GM12891 (cell line): ENCODE measurements at places on chromosomes 5 and 9.

DNA sequence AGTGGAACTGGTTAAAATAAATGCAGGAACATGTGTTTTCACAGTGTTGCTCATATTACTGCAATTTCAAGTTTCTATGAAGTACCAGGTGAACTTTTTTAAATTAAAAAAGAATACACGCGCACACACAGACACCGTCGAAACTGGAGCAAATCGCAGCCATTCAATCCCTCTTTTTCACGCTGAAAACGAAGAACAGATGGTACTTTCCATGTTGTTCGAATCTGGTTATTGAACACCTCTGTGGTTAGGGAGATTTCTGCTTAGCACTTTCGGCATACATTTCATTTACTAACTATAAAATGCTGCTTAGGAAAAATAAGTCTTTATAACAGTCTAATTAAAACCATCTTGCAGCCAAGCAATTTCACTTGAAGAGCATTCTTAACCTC lies 6.8 kb downstream of the ZNF608 start:
- no peak for DNase-seq

DNA sequence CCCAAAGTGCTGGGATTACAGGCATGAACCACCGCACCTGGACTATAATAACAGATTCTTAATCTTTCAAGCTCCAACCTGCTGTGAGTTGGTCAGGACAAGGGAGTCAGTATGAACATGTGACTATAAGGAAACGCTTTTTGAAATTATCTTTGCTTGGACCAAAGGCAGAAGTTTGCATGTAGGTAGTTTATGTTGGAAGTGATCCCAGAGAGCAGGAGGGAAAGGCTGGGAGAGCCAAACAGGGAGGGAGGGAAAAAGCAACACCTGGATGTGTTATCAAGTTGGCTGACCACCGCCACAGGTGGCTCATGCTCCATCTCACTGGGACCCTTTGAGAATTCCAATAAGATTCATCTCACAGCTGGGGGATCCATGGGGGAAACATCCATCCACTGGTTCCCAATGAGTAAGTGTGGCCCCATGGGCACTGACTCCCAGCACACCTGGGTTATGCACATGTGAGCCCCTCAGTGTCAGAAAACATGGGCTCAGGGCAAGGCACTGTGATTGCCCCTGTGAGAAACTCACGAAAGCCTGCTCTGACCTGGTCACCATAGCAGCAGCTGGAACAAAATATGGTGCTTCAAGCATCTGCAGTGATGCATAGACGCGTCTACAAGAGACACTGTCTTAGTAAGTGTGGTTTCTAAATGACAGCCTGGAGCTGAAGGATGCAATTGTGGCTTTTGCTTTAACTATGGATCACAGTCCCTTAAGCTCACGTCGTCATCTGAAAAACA lies 62.1 kb downstream of the ARSB start:
- DNase-seq, result no peak

DNA sequence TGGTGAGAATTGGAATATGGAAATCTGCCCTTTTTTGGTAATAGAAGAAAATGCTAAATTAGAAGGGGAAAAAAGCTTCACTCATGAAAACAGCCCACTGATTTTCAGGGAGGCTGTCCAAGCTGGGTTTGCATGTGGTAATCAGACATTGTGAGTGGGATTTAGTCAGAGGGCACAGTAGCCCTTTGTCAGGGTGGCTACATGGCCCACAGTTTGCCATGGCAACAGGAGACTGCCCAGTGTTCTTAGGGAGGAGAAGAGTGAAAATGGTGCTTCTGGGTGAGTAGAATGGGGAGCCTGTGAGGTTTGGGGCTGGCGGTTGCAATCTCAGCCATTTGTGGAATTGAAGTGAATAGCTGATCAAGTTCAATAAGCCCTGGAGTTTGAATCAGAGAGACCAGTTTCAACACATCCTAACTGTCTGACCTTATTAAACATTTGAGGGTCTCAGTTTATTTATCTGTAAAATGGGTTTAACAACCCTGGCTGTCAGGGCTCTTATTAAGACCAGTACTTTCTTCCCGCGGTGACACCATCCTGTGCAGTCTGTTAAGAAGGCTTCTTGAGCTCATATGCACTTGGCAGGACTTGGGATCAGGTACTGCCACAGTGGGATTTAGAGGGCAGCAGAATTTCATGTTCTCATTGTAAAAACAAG lies 107.6 kb upstream of the TNC start:
- no peak for DNase-seq

DNA sequence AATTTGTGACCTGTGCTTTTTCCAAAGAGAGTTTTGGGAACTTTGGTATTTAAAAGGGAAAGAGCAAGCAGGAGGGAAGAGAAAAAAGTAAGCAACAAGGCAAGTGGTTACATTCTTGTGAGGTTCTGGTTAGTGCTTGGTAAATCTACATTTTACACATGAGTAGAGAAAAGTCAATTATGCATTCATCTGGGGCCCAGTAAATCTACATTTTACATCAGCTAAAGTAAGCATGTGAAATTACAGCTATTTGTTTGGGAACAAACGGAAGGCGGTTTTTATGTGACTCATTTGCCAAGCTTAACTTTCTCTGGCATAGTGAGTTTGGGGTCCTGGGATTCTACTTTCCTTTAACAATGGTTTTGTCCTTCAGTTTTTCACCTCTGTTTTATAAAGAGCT lies 102.2 kb downstream of the SNX18 start:
- no peak for DNase-seq

DNA sequence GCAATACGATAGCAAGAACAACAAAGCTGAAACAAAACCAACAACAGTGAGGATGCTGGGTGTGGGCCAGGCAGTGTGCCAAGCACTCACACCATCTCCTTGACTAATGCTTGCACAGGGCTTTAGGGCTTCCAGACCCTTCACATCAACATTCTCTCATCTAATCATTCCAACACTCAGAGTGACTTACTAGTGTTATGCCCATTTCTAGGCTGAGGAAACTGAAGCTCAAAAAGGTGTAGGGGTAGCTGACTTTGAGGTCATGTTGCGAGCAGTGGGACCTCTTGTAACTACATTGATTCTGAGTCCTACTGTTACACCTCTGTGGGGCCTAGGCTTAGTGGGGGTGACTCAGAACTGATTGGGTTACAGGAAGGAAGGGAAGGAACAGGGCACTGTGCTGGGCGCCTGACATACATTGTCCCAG lies 9.7 kb downstream of the ANGPTL2 start:
- no peak for DNase-seq

GRCh38 chr5:171168171-171168570 lies 140.9 kb upstream of the TLX3 start:
- no peak for DNase-seq

GRCh38 chr5:175872287-175873087 lies 1.1 kb downstream of the CPLX2 start:
- DNase-seq, result no peak

GRCh38 chr9:116628716-116629115 lies 58.4 kb upstream of the TRIM32 start:
- no peak for DNase-seq

GRCh38 chr5:138632900-138633489 lies 57.8 kb upstream of the HSPA9 start:
- DNase-seq, result peak; percentile 15

- no peak for DNase-seq
These were observed 2.7 kb downstream of the GZMA start for GRCh38 chr5:55104946-55105701.

DNA sequence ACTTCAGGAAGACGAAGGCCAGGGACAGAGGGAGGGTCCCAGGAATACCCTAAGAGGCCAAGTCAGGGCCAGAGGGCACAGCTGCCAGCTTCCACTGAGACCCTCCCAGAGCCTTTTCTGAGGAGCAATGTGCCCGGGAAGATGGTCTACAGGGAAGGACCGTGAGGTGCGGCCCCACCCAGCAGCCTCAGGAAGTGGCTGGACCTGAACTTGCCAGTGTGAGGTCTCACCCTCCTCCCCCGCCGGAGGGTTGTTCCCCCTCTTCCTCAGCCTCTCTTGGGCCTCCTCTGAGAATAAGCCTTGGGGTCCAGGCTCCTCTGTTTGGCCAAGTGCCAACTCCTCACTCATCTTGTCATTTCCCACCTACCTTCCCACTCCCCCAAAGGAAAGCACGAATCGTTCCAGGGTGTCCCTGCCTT lies 13.4 kb upstream of the SLC25A51 start:
- no peak for DNase-seq

GRCh38 chr5:84862132-84862531 lies 477.5 kb upstream of the EDIL3 start:
- no peak for DNase-seq

DNA sequence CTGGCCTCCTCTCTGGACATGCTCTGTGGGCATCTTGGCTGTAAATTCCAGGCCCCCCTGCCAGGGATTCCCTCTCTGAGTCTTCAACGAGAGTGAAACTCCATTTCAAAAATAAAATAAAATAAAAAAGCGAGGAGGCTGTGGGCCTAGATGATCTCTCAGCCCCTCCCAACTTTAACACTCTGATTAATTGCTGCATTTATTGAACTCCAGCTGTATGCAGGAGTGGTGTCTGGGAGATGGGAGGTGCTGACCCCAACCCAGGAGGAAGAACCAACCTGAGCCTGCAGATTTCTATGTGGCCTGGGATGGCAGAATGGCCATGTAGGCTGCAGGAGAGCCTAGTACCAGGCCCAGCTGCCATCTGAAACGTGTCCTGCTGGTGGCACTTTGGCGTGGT lies 154.5 kb upstream of the IER5L start:
- DNase-seq, result no peak

- no peak for DNase-seq
These were observed 15.0 kb downstream of the STK10 start for GRCh38 chr5:172172912-172173563.

- DNase-seq, result no peak
These were observed 58.1 kb downstream of the PTCH1 start for GRCh38 chr9:95458666-95459065.

- no peak for DNase-seq
These were observed 154.2 kb upstream of the HMHB1 start for GRCh38 chr5:143657647-143658285.

DNA sequence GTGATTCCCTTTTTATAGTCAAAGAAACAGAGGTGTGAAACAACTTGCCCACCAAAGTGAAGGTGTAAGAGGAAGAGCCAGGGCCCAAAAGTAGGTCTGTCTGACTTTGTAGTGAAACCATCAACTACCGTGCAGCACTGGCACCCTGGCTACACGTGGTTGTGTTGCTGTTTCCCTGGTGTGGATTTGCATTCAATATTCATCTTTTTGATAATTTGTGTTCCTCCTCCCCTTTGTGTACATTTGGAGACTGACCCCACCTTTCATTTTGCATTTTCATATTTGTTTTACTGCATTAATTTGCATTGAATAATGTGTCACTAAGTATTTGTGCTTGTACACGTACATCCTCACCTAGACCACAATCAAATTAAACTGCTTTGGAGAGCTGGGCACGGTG lies 873.8 kb upstream of the WWC1 start:
- no peak for DNase-seq

GRCh38 chr9:107100591-107100990 lies 182.5 kb upstream of the RAD23B start:
- DNase-seq, result no peak

GRCh38 chr5:102581011-102581410 lies 82.2 kb upstream of the SLCO6A1 start:
- no peak for DNase-seq

- DNase-seq, result no peak
These were observed 150.8 kb upstream of the ADCY2 start for GRCh38 chr5:7245121-7245651.

- DNase-seq, result no peak
These were observed 360.2 kb downstream of the DEPDC1B start for GRCh38 chr5:60339691-60340201.

GRCh38 chr9:137188490-137189296 lies at the start of the genes ANAPC2 and SSNA1:
ANAPC2 (minus strand) TSS chr9:137188560; CDS start chr9:137188532, 28 bp downstream.
SSNA1 (plus strand) TSS chr9:137188676; CDS start chr9:137188727, 51 bp downstream.
- peak; percentile 97 for DNase-seq

GRCh38 chr5:89595056-89595455 lies 712.1 kb upstream of the MEF2C start:
- DNase-seq, result no peak

DNA sequence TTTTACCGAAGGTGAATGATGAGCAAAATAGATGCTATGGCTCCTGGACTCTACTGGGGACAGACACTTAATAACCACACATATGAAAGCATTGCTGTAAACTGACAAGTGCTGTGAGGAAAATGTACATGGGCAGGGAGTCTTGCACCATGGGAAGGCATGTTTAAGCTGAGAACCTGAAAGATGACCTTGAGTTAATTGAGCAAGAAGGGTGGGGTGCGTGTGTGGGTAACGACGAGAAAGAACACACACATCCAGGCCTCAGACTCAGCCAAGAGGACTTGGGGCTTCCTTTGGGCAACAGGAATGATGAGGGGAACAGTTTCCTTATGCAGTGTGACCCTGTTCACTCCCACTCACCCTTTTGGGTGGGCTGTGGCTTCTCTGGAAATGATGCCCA lies 73.1 kb downstream of the HSPA4 start:
- DNase-seq, result no peak

DNA sequence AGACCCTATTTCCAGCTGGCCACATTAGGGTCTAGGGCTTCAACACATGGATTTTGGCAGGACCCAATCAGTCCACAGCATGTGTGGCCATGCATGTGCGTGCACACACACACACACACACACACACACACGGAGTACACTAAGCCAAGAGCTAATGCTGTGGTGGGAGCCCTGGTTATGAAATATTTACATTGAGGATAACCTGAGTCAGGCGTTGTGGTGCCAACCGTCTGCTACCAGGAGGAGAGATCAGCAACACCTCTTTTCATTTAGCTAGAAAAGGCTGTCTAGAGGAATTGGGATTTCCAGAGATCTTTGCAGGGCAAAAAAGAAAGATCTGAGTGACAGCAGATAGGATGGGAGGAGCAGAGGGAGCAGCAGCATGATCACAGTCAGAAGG lies 141.5 kb downstream of the TRPM3 start:
- DNase-seq, result no peak

DNA sequence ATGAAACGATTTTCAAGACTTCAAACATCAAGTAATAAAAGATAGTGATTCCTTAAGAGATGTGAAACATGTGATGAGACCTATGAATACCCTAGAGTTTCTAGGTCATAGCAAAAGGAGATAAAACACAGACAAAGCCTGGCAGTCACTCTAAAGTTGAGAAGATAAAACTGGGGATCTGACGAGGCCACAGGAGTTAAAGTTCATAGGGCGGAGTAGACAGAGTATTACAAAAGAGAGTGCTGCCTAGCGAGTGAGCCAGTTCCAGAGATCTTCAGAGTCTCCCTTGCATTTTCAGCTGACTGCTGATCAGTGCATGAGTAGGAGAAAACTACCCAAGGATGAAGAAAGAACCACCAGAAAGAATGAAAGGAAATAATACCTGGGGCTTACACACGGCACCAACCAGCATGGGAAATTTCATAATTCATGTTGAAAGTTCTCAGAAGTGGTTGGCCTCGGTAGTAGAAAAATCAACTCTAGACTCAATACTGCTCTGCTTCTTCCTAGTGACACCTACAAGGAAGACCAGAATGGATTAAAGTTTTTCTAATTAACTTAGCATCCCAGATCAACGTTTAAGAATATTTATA lies 30.4 kb downstream of the FBXO4 start:
- no peak for DNase-seq
